H9 (cell line): ENCODE measurements at places on chromosomes 6 and 20.

DNA sequence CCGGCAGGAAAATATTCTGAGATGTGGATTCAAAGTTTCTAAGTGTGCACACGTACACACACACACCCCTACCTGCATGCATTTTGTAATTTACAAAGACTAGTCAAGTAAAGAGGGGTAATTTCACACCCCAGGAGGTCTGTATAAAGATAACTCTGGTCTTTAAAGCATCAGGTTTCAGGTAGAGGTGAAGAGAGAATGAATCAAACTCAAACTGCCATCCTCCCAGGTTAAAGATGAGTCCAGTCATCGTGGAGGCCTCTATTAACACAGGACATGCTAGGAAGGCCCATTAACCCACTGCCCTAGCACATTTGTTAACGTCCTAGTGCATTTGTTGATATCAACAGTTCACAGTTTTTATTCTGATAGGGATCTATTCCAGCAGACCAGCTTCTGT, 3.5 kb upstream of the HLA-DRA start:
- DNase-seq, result no peak

GRCh38 chr6:124968401-124968800, 6.2 kb downstream of the RNF217 start:
- DNase-seq, result no peak

- DNase-seq, result peak; percentile 77
Measured at GRCh38 chr6:138517635-138518034, 18.3 kb upstream of the NHSL1 start.

- DNase-seq, result peak; percentile 36
Measured at GRCh38 chr20:35953387-35954199, 709 bp downstream of the SCAND1 start.

GRCh38 chr6:90387383-90387775, 90.7 kb upstream of the BACH2 start:
- no peak for DNase-seq

- DNase-seq, result no peak
Measured at GRCh38 chr6:142942238-142942637, 2.7 kb downstream of the HIVEP2 start.

GRCh38 chr6:16205377-16206144, 32.8 kb upstream of the GMPR start:
- no peak for DNase-seq

DNA sequence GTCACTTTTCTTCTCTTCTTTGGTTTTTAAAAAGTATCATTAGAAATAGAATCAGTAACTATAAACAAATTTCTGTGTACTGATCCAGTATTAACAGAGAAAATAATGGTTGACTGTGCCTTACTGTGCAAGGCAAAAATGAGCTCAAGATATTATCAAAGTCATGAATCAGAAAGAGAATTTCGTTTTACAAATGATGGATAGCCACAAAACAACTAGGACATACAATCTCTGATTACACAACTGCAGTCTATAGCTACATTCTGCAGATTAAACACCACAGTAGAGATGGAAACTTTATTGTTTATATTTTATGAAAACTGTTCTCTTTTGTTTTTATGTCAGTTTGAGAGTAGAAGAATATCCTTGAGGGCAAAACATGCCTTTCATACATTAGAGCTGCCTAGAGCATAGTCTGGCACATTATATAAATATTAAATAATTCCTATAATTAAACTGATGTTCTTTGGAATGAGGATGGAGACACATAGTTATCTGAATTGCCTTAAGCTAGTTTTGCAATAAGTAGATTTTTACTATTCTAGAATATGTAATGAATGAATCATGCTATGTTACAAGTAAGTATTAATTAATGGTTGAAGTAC, 333.1 kb downstream of the LAMA2 start:
- DNase-seq, result no peak

DNA sequence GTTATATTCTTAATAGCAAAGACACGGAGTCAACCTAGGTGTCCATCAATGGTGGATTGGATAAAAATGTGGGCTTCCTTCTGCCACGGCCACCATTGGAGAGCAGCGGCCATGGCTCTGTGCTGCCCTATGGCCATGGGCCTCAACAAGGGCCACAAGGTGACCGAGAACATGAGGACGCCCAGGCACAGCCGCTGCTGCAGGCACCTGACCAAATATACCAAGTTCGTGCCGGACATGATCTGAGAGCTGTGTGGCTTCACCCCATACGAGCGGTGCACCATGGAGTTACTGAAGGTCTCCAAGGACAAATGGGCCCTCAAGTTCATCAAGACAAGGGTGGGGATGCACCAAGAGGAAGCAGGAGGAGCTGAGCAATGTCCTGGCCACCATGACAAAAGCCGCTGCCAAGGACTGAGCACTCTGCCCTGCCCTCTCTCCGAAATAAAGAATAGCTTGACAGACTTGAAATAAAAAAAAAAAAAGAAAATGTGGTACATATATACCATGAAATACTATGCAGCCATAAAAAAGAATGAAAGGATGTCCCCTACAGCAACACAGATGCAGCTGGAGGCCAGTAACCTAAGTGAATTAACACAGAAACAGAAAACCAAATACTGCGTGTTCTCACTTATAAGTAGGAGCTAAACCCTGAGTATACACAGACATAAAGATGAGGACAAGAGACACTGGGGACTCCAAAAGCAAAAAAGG, 81.0 kb downstream of the FKBP5 start:
- no peak for DNase-seq

DNA sequence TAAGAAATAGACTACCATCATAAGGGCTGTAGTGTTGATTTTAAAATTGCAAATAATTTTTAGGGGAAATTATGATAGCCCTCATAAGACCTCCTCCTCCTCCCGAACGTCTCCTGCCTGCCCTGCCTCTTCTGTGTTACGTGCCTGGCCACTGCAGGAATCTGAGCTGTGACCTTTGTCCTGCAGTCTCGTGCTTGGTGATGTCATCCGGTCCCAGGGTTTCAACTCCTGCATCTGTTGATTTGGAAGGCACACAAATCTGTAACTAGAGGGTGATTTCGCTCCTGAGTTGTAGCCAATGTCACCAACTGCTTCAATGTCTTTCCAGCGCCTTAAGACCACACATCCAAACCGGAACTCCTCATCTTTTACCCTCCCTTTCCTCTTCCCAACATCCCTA, 163.2 kb downstream of the AIG1 start:
- no peak for DNase-seq

DNA sequence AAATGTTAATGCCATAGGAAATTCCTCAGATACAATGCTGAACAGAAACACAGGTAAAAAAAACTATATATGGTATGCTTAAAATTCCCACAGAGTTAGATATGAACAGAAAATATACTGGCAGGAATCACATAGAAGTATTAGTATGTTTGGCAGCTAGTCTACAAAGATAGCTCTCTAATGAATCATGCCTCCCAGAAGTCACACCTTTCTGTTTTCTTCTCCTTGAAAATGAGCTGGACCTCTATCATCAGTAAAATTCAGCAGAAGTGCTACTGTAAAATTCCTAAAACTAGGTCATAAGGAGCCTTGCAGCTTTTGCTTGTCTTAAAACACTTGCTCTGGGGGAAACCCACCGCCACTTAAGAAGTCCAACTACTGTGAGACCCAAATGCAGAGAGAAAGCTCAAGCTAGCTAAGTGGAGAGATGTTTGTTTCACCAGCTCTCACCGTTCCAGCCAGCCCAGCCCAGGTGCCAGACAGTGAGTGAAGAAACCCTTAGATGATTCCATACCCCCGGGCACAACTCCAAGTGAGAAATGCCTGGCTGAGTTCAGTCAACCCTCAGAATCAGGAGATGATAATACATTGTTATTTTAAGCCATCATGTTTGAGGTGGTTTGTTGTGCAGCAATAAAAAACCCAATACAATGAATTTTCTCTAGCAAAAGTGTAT, 43.0 kb downstream of the TSPYL4 start:
- DNase-seq, result no peak

DNA sequence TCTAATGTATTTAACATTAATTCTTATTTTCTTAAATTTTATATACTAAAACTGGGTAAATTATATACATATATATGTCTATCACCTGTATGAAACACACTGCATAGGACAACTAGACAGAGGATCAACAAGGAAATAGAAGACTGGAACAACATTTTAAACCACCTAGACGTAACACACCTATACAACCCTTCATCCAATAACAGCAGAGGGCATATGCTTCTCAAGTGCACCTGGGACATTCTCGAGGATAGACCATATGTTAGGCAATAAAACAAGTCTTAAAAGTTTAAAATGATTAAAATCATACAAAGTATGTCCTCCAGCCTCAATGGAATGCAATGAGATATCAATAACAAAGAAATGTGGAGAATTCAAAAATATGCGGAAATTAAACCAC, 45.2 kb downstream of the RPP40 start:
- DNase-seq, result no peak

DNA sequence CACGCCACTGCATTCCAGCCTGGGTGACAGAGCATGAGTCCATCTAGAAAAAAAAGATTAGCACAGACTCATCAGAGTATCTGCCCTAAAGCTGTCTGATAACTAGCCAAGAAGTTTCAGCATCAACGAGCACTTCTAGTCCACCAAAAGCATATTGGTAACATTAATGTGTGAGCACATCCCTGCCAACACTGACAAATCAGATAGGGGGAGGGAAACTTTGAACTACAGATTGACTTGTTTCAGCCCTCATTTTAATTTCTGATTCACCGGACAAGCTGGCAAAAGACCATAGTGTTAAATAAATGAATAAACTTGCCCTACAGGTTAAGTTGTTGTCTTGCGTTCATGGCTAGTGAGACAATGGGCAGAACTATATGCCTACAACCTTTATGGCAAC, 7.7 kb upstream of the SEC63 start:
- DNase-seq, result no peak

- DNase-seq, result no peak
Measured at GRCh38 chr6:137787016-137787415, 80.0 kb upstream of the TNFAIP3 start.
